Posterior vena cava (tissue), 2 donors: ENCODE measurements at places on chromosomes 16 and 17. TPM values are rescaled to one million over a fixed set of nuclear protein-coding genes. Genes with fewer than 3 reads are reported as not detected.

HBA1 gene
- total RNA-seq = 2,742 TPM

CDRT15 gene
- total RNA-seq = not detected

SLC6A4 gene
- 0.28 TPM for total RNA-seq

SP6 gene
- total RNA-seq = 0.19 TPM

CX3CL1 gene
- 45.2 TPM for total RNA-seq

MYH1 gene
- 0.14 TPM for total RNA-seq

CNGB1 gene
- total RNA-seq = not detected

ZNF19 gene
- 4.2 TPM for total RNA-seq
